Brain pericyte (primary cell): ENCODE measurements at places on chromosomes 12 and 14.

DNA sequence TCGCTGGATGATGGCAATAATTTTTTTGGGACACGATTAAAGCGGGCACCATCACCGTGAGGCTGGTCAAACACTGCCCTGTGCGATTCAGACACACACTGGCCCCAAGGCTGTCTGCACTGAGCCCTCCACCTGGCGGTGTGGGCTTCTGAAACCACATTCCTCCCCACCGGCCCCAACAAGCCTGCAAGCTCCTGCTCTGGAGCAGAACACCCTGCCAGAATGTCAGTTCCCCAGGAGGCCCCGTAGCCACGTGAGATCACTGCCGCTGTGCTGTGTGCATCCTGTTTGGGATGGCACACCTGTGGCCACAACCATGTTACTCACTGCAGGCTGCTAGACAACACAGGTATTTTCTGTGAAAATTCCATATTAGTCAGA is 7.9 kb downstream of the GSC start:
- DNase-seq, result no peak

DNA sequence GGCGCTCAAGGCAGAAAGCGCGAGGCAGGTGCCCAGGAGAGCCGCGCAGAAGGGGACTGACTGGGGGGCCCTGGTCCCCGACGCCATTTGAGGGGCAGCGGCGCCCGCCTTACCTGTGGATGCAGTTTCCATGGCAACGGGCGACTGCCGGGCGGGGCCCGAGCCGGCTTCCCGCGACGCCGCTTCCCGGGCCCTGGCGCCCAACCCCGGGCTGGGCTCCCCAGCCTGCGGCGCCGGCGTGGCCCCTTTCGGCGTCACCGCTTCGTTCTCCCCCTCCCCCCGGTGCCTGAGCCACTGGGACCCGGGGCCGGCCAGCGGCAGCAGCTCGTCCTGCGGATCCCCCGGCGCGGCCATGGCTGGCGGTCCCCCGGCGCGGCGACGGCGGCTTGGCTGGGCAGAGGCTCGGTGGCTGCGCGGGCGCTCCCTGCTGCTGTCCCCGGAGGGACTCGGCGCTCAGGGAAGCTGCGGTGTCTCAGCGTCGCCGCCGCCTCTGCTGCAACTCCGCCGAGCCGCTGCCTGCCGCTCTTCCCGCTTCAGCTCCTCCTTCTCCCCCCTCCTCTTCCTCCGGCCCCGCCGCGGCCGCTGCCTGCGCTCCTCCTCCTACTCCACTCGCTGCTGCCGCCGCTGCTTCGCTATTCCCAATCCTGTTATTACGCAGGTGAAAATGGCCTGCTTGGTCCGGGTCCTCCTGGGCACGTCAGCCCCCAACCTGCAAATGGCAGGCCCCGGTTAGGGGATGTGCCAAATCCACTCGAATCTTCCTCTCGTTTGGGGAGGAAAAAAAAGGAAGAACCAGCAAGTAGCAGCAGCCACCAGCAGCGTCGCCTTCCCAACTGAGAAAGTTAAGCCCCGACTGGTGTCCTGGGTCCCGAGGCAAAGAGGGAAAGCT is at the start of gene RTN1:
TSS of gene RTN1 (minus strand) at position 500 of the 889 bp plus-strand sequence. CDS start at position 354, 146 bp downstream.
- DNase-seq, result peak; percentile 6

DNA sequence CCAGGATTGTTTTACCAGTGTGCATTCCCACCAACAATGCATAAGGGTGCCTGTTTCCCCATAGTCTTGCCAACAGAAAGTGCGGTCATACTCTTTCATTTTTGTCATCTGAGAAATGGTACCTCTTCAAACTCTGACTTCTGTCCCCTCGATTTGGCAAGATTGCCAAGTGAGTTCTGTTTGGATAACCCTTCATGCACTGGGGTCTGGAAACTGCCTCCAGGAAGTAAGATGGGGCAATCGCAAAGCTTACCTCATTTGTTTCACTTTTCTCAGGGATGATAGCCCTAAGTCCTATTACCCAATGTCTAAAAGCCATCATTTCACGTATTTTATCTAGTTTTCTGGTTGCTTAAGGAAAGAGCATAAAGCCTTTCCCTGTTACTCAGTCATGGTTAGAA is 28.6 kb upstream of the NR1H4 start:
- no peak for DNase-seq

- no peak for DNase-seq
Measured at GRCh38 chr12:122051231-122051876, 27.2 kb upstream of the MLXIP start.

DNA sequence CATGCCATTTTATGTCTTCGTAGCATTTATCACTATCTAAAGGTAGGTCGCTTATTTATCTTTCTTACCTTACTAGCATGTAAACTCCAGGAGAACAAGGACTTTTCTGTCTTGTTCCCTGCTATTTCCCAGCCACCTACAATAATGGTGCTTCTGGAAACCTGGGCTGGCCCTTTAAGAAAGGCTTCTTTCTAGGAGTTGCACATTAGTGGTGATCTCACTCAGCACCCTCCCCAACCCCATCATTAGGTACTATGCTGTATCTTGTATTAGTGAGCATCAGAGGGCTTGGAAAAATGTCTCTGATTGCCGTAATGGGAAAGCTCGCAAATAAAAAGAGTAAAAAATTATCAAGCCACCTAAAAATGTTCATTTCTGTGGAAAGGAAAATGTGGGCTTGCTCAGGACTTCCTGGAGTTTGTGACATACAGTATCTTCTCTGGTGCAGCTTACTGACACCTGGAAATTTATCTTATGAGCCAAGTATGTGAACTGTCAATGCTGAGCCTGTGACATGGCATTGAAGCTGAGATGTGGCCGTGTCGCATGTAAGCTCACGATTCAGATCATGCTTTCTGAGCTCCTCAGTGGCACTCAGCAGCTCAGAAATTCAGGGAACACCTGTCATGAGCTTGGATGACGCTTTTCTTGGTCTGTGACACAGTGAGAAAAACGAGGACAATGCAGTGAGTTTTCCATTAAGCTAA is 12.4 kb downstream of the CCDC92 start:
- no peak for DNase-seq
